Activated CD8-positive, alpha-beta memory T cell treated with anti-CD3 and anti-CD28 coated beads for 48 hours (primary cell): ENCODE measurements at places on chromosomes 16 and 17.

- DNase-seq, result no peak
These were observed 3.5 kb downstream of the SPDYE4 start for GRCh38 chr17:8754890-8755289.

DNA sequence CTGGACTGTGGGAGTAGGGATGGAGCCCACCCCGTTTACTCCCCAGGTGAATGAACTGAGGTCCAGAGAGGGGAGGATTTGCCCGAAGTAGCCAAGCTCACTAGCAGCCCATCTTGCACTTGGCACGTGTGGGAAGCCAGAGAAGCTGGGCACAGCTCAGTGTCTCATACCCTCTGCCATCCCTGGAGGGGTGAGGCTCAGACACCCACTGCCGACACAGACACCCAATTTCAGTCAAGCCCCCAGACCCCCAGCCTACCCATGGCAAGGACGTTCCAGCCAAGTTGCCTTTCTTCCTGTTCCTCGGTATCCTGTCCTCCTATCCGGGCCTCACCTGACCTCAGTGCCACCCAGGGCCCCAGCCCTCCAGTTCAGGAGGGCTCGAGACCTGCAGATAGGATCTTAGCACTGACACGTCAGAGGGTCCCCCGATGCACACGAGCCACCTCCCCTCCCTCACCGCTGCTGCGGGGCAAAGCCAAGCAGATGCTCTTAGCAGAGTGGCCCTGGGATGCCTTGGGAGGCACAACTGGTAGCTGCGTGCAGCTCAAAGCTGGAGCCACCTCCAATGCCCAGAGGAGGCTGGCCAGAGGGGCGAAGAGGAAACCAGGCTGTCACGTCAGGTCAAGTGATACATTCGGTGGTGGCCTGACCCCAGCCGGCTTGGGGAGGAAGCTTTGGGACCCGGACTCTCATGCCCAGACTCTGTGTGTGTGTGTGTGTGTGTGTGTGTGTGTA lies 90.4 kb upstream of the TNRC6C start:
- DNase-seq, result no peak

GRCh38 chr16:17063201-17064139 lies 407.3 kb downstream of the XYLT1 start:
- no peak for DNase-seq

GRCh38 chr17:3440451-3440850 lies 6.8 kb upstream of the OR1E2 start:
- no peak for DNase-seq

GRCh38 chr16:7257016-7257415 lies 75.6 kb upstream of the RBFOX1 start:
- no peak for DNase-seq

- DNase-seq, result peak; percentile 30
These were observed 52.3 kb upstream of the LGALS9 start for GRCh38 chr17:27578718-27579085.

DNA sequence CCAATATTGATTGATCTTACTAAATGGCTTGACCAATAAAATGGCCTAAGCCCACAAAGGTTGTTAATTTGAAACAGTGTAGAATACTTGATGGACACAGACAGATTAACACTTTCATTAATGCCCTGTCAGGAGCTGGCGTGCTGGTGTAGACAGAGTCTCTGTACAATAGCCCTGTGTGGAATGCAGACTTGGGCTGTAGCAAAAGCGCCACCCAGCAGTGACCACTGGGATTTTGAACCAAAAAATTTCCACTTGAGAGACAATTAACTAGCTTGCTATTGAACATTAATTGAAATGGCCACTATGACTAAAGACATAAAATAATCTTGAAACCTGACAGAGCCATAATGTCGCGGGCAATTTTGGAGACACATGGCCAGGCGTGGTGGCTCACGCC lies 19.7 kb upstream of the GUCY2D start:
- no peak for DNase-seq

- no peak for DNase-seq
These were observed 662.8 kb downstream of the WWOX start for GRCh38 chr16:78762222-78762621.

GRCh38 chr17:29384901-29385300 lies 5.3 kb upstream of the TAOK1 start:
- no peak for DNase-seq

DNA sequence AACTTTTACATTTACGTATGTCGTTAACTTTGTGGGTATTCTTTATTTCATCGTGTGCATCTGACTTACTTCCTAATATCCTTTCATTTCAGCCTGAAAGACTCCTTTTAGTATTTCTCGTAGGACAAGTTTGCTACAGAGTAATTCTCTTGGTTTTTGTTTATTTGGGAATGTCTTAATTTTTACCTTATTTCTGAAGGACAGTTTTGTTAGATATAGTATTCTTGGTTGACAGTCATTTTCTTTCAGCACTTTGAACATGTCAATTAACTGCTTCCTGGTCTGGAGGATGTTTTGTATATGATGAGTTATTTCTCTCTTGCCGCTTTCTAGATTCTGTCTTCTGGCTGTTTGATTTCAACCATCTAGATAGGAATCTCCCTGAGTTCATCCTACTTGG lies 109.2 kb upstream of the NACA2 start:
- no peak for DNase-seq

DNA sequence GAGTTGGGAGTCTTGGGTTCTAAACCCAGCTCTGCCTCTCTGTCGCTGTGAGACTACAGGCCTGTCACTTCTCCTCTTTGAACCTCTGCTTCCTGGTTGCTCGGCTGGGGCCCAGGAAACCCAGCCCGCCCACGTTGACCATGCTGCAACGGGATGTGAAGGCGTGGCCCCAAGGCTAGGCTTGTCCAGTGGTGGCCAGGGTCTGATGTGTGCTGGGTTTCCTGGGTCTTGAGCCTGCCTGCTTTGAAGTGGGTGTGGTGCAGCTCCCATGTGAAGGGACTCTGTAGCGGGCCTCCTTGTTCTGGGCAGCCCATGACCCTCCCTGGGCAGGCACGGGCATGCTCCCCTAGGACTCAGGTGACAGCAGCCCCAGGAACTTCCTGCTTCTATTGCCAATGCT lies 82.3 kb downstream of the SDR42E1 start:
- no peak for DNase-seq

GRCh38 chr17:37317867-37318266 lies 57.9 kb upstream of the C17orf78 start:
- no peak for DNase-seq

- peak; percentile 15 for DNase-seq
These were observed 20.3 kb downstream of the CACNG5 start for GRCh38 chr17:66855204-66855603.
